ENCODE measurements at places on chromosomes 2 and 18.

GRCh38 chr2:225893151-225893550 lies 493.6 kb downstream of the NYAP2 start:
- no peak for DNase-seq

DNA sequence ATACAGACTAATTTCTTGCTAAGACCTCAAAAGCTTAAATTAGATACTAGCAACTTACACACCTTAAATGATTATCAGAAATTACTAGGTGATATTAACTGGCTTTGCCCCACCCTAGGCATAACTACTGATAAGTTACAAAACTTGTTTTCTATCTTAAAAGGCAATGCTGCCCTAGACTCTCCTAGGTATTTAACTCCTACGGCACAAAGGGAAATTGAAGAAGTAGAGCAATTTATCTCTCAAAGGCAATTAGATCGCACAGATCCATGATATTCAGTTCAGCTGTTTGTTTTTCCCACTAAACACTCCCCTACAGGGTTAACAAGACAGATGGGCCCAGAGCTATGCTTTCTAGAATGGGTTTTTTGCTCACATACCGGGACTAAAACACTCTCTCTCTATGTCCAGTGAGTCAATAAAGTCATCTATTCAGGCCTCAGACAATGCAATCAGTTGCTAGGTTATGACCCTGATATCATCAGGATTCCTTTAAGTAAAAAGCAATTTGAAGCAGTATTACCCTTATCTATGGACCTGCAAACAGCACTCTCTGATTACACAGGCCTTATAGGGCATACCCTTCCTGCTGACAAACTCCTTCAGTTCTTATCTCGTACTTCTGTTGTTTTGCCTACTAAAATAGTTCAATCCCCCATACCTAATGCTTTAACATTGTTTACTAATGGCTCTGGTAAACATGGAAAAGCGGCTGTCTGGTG lies 14.3 kb downstream of the MAP3K2 start:
- no peak for DNase-seq

DNA sequence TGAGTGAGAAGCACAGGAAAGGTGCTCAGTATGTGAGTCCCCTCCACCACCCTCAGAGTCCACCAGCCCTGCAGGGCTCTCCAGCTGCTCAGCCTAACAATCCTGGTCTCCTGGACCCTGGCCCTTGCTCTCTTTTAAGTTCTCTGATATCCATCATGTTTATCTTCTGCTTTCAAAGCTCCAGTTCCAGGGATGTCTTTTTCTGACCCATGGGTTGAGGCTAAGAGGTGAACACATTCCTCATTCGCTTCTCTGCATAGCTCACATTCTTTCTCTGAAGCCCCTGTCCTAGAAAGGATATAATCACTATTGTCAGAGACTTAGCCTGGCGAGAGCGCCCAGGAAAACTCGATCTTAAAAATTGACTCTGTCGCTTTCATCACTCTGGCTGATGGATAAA lies 86.4 kb downstream of the ARL4C start:
- DNase-seq = no peak

DNA sequence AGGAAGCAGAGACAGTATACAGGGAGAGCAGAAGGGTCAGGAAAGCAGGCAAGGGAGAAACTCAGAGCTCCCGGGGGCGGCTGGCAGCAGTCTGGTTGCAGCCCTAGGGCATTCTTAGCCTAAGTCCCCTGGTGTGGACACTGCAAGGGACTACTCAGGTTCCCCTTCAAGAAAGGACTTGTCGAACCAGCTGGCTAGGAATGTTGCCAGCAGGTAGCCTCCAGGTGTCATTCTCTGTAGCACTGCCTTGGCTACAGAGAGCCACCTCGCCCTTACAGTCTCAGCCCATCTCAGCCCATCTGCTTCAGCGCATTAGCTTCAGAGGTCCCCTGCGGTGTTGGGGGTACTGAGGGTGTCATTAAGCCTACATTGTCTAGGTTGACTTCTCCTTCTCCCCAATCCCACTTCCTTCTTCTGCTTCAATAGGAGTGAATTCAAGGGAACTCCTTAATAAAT lies 11.3 kb upstream of the TMSB10 start:
- no peak for DNase-seq

DNA sequence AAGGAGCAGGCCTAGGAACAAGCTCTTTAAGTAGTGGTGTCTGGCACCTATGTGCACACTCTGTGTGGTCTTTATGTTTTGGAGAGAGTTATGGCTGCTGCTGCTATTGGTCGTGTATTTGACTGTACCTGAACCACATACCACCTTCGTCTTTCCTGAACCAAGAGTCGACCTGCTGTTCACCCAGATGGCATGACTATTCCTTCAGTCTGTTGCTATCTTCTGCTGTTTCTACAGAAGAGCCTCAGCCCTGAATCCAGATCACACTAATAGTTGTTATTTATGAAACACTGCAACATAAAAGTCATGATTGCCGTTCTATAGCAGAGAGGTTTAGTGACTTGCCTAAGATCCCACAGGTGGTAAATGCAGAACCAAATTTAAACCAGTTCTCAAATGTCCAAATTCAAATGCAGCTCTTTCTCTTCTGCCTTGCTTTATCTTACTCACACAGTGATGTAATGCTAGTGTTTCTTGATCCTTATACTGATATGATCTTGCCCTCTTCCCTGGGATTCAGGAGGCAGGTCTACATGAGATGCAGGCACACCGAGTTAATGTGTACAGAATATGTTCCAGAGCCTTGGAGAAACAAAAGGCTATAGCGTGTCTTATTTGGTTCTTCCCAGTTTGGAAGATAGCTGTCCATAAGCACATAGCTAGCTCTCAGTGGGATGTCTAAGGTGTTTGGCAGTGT lies 122.1 kb upstream of the FOSL2 start:
- no peak for DNase-seq
